ENCODE measurements at places on chromosomes 2 and 18. TPM values are rescaled to one million over a fixed set of nuclear protein-coding genes. Genes with fewer than 3 reads are reported as not detected.

The PIGN gene
- polyA plus RNA-seq = 31.5 TPM

The UGT1A3 gene
- not detected for polyA plus RNA-seq

The ADAM23 gene
- polyA plus RNA-seq = 1.7 TPM

The FOXI3 gene
- polyA plus RNA-seq = not detected

The DLGAP1 gene
- polyA plus RNA-seq = 0.02 TPM

The MAP3K19 gene
- polyA plus RNA-seq = not detected

The DSG4 gene
- polyA plus RNA-seq = not detected

The DCC gene
- polyA plus RNA-seq = 0.44 TPM

The TSN gene
- polyA plus RNA-seq = 41.6 TPM

The TSPYL6 gene
- not detected for polyA plus RNA-seq

The IL1F10 gene
- not detected for polyA plus RNA-seq

The DSG2 gene
- polyA plus RNA-seq = 0.01 TPM

The CTDSP1 gene
- 104 TPM for polyA plus RNA-seq

The ACTG2 gene
- 81.3 TPM for polyA plus RNA-seq

The RGPD5 gene
- 8.0 TPM for polyA plus RNA-seq

The PPP1R1C gene
- 0.27 TPM for polyA plus RNA-seq

The LIMS3 gene
- polyA plus RNA-seq = 1.9 TPM

The LAMA1 gene
- 3.2 TPM for polyA plus RNA-seq

The LOXHD1 gene
- not detected for polyA plus RNA-seq

The TMEM163 gene
- not detected for polyA plus RNA-seq

The GPR55 gene
- polyA plus RNA-seq = not detected

The ABCG5 gene
- polyA plus RNA-seq = not detected

The ETAA1 gene
- 8.8 TPM for polyA plus RNA-seq

The PDE11A gene
- polyA plus RNA-seq = 0.53 TPM

The GPR35 gene
- polyA plus RNA-seq = 0.17 TPM

The PRSS56 gene
- not detected for polyA plus RNA-seq

The SIGLEC15 gene
- 0.06 TPM for polyA plus RNA-seq

The INPP4A gene
- polyA plus RNA-seq = 13.7 TPM

The ATOH8 gene
- polyA plus RNA-seq = 19.5 TPM
